CD8-positive, alpha-beta memory T cell (primary cell): ENCODE measurements at places on chromosomes 3 and 15. TPM values are rescaled to one million over a fixed set of nuclear protein-coding genes. Genes with fewer than 3 reads are reported as not detected.

GRCh38 chr15:80823120-80823519 lies 44.0 kb downstream of the CEMIP start:
- H3K4me1 ChIP-seq, result no peaks in the 10 kb centered on the region
- DNase-seq, result no peak
- H3K36me3 ChIP-seq, result no peaks in the 10 kb centered on the region
- no peaks in the 10 kb centered on the region for H3K27me3 ChIP-seq

DNA sequence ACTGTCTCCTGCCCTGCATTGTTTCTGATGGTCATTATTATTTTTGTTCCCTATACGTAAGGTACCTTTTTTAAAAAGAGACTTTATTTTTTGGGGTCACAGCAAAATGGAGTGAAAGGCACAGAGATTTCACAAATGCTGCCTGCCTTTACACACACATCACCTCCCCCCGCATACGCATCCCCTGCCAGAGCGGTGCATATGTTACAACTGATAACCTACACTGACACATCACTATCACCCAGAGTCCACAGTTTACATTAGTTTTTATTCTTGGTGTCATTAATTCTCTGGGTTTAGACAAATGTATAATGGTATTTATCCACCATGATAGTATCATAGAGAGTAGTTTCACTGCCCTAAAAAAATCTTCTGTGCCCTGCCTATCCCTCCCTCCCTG lies 43.6 kb upstream of the KLF13 start:
- no peak for DNase-seq
- no peak overlapping the region for H3K4me3 ChIP-seq
- H3K27me3 ChIP-seq, result no peaks in the 10 kb centered on the region
- no peaks in the 10 kb centered on the region for H3K4me1 ChIP-seq

Gene GOLGA8T
- total RNA-seq, result not detected

GRCh38 chr3:186254676-186255650 lies 107.1 kb downstream of the DGKG start:
- no peak overlapping the region for H3K4me3 ChIP-seq
- peaks cover 9% of the 10 kb centered on the region for H3K4me1 ChIP-seq
- no peak overlapping the region for H3K27ac ChIP-seq
- H3K36me3 ChIP-seq, result no peaks in the 10 kb centered on the region
- DNase-seq, result no peak

GRCh38 chr3:40024526-40024925 lies 215.1 kb downstream of the MYRIP start:
- H3K4me3 ChIP-seq, result no peak overlapping the region
- no peak for DNase-seq
- no peaks in the 10 kb centered on the region for H3K27me3 ChIP-seq
